Erythroblast (primary cell): ENCODE measurements at places on chromosomes 4 and X.

GRCh38 chr4:83723609-83724008 is 187.7 kb downstream of the GPAT3 start:
- no peak for DNase-seq

DNA sequence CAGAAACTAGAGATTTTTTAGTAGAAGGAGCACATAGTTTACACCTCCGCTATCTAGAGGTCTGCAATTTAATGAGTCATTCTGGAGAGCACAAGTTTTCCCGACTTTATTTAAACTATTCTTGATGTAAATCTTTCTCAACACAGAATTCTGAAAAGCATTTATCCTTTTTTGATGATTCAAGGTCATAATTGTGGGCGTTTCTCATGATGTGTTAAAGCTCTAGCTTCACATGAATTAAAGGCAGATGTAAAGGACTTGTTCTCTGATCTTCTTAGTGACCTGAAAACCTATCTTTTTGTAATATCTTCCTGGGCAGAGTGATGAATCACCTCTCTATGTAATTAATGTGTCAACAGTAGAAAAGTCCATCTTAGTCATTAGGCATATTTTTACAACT is 128.8 kb downstream of the COMMD8 start:
- no peak for DNase-seq

DNA sequence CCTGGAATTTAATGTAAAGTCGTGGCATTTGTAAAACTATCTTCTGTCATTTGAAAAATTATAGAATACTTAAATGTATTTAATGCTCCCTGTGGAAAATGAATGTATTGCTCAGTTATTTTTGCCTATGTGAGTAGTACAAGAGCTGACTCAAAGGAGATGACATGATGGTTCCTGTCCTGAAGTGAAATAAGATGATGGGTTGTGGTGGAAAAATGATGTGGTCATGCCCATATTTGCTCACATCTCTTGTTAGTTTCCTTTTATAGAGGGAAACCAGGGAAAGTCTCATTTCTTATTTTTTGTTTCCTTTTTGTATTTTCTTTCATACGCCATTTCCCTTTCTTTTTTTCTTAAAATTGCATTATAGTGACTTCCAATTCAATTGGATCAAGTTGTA is 23.7 kb downstream of the PLS3 start:
- DNase-seq: no peak

DNA sequence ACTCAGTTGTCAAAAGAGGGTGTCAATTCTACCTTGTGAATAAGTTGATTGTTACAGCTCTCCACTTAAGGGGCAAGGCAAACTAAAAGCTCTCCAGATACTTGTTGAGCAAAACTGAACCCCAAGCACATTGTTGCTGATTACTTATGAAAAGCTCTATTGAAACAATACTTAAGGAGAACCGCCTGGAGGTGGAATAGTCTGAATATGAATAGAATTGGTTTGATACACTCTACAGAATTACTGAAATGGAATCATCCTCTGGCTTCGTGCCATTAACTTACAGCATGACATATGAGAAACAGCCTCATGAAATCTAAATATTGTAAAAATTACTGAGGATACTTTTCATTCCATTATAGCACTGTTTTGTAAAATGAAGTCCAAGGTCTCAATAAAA is 127.0 kb upstream of the SH3RF1 start:
- no peak for DNase-seq

- no peak for DNase-seq
Measured at GRCh38 chr4:176508780-176509331, 189.1 kb downstream of the SPCS3 start.

DNA sequence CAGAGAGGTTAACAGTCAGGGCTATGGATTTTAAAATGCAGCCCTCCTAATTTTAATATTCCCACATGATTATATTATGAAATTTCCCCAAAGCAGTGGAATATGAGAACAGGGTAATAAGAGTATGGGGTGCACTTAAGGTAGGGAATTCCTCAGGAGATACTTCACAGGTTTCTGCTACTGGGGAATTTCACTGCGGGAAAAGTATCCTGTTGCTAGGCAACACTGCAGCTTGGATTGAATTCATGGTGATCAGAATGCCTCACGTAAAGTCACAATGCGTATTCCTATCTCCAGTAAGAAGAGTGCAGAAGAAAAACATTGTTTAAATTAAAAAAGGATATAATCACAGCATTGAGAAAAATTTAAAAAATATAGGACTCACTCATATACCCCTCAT is 398.1 kb upstream of the RPS6KA3 start:
- no peak for DNase-seq

- no peak for DNase-seq
Measured at GRCh38 chrX:134528960-134529359, 69.0 kb downstream of the HPRT1 start.

- peak; percentile 69 for DNase-seq
Measured at GRCh38 chrX:129961180-129962083, 21.0 kb upstream of the BCORL1 start.

- DNase-seq: no peak
Measured at GRCh38 chr4:98613453-98614075, 44.8 kb downstream of the TSPAN5 start.

DNA sequence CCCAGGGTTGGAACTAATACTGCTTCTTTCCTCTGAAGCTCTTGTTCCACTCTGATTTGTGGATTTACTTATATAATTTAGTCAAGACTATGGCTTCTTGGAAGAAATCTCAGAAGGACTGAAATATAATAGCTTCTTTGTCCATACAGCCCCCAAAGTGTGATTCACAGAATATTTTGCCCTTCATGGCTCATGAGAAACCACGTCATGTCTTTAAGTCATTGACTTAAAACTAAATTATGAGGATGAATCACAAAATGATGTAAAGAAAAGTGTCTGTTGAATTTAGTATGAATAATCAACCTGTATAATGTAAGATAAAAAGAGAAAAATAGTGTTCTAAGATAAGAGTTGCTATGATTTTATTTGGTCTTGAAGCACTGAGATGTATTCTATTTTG is 43.3 kb upstream of the AGA start:
- DNase-seq: no peak

DNA sequence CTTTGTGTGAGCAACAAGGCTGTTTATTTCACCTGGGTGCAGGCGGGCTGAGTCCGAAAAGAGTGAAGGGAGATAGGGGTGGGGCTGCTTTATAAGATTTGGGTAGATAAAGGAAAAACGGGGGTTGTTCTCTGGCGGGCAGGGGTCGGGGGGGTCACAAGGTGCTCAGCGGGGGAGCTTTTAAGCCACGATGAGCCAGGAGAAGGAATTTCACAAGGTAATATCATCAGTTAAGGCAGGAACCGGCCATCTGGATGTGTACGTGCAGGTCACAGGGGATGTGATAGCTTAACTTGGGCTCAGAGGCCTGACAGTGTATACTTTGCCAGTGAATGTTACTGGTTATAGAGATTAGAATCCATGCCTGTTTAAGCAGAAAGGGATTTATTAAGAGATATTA is 19.7 kb upstream of the SPCS3 start:
- no peak for DNase-seq

GRCh38 chr4:89712827-89713226 is 124.1 kb downstream of the SNCA start:
- no peak for DNase-seq

DNA sequence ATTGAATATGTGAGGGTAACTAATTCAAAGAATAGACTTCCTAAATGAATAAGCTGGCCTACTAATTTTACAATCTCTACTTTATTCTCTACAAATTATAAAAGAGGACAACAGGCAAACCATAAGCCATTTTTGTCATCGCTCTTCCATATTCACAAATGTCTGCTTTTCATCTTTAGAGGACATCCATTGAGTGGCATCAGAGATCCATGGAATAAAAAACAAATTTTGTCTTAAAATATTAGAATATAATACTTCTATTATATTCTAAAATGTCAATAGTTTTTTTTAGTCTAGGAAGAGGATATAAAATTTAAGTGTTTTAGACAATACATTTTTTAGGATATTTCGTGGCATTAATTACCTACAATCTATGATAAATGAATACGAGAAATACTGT is 300.9 kb upstream of the TACR3 start:
- DNase-seq: no peak

- no peak for DNase-seq
Measured at GRCh38 chrX:123331859-123332258, 147.8 kb downstream of the GRIA3 start.

DNA sequence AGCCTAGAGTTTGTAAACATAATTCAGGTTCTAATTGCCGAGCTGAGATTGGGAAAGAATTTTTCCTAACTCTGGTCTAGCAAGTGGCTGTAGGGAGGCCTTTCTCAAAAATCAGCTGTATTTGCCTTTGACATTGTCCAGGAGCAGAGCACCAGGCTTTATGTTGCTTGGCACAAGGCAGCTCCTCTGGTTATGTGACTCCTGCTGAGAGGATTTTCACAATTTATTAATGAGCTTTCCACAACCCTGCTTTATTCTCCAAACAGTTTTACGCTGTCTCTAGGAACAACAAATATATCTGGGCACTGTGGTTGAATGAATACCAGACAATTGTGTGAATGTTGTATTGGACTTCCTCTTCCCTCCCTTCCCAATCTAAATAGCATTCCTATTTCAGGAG is 14.9 kb downstream of the LSM6 start:
- no peak for DNase-seq

DNA sequence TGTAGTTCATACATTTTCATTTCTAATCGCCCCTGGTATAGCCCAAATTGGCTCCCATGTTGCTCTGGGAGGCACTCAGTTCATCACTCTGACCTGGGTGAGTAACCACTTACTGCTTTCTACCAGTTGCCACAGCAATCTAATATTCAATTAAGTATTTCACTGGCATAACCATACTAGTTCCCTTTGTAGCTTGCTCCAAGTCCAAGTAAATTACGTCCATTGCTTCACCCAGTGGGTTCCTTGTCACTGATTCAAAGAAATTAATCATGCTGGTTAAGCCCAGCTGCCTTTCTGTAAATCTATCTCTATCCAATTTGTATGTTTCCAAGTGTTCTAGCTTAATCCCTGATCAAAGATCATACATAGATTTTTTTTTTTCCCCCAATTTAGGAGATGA is 92.0 kb upstream of the CBR4 start:
- DNase-seq: no peak

GRCh38 chrX:70138622-70139021 is 5.4 kb downstream of the IGBP1 start:
- DNase-seq: no peak

DNA sequence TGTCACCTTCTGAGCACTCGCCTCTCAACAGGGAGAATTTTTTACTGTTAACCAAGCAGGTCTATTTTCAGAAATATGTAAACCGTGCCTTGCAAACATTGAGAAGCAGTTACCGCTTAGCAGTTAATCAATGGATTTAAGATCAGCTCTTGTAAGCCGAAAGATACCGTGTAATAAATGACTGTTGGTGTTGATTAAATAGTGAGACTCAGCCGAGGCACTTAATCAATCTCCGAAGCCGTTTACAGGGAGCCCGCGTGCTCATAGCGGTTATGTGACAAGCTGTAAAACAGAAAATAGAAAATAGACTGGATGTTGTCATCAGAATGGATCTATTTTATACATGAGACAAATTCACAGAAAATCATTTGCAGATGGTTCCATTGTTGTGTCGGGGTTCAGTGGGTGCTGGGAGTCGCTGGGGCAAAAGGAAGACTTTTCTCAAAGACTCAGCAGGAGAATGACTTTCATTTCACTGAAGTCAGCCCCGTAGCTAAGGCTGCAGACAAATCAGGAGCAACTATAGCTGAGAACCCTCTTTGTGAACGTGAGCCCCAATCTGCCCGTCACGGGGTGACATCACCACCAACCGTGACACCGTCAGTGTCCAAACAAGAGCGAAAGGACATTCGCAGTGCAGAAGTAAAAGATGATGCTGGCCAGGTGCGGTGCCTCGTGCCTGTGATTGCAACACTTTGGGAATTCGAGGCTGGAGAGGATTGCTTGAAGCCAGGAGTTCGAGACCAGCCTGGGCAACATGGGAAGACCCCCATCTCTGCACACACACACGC is 275.3 kb downstream of the CRLF2 start:
- no peak for DNase-seq

DNA sequence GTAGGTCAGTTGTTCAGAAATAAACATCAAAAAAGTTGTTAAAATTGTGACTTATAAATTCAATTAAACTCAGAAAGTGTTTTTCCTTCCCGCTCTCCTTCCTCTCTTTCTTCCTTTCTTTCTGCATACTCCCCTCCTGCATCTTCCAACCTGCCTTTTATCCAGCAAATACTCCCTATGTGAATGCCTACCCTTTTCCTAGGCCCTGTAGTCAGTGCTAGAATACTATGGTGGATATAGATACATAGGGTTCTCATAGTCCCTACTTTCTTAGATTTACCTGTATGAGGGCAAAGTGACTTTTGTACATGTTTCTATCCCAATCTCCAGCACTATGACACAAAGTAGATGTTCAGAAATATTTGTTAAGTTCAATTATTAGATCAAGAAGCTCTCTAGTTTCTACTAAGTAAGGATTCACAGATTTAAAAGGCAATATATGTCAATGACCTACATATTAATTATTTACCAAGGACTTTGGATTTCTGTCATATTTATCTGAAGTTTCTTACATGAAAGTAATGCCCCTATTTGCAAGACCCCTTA is 732 bp downstream of the SULT1E1 start:
- peak; percentile 21 for DNase-seq

DNA sequence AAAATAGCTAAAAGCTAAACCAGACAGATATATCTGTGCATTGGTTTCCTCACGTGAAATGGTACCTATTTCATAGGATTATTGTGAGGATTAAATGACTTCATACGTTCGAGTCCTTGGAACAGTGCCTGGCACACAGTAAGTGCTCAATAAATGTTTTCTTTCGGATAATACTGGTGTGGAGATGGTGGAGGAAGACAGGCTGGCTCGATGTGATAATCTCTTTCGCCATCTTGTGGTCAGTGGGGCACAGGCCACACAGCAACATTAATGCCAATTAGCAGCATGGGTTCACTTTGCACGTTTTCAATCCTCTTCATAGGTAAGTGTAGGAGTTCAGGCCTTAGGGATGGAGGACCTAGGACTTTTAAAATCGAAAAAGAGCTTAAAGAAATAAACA is 9.3 kb downstream of the PAGE4 start:
- DNase-seq: peak; percentile 21

GRCh38 chrX:133586443-133586842 is 171.2 kb upstream of the GPC4 start:
- no peak for DNase-seq

DNA sequence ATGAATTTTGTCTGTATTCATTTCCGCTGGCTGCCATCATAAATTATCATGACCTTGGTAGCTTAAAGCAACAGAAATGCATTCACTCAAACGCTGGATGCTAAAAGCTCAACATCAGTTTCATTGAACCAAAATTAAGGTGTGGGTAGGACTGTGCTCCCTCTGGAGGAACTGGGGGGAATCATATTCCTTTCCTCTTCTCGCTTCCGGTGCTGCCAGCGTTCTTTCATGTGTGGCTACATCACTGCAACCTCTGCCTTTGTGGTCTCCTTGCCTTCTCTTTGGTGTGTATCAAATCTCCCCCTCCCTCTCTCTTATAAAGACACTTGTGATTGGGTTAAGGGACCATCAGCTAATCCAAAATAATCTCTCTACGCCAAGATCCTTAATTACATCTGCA is 39.5 kb downstream of the NEIL3 start:
- no peak for DNase-seq

DNA sequence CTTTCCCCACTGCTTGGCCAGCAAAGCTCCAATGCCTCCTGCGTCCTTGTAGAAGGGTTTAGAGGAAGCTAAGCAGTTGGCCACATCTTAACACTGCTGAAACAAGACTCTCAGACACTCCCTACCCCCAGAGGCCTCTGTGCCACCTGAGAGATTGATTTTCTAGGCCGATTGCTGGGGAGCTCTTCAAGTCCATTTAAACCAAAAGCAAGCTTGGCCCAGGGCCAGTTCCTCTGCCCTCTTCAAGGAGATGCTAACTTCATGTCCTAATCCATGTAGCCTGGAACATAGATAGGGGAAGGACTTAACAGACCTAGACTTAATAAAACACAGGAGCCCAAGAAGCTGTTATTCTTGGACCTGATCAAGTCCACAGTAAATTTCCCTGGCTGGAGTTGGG is 27.2 kb upstream of the FMR1NB start:
- no peak for DNase-seq
